Lower lobe of right lung (tissue), 2 donors: ENCODE measurements at places on chromosomes 1 and 21. TPM values are rescaled to one million over a fixed set of nuclear protein-coding genes. Genes with fewer than 3 reads are reported as not detected.

TAL1 gene
- total RNA-seq, result 15.4 TPM

DNA sequence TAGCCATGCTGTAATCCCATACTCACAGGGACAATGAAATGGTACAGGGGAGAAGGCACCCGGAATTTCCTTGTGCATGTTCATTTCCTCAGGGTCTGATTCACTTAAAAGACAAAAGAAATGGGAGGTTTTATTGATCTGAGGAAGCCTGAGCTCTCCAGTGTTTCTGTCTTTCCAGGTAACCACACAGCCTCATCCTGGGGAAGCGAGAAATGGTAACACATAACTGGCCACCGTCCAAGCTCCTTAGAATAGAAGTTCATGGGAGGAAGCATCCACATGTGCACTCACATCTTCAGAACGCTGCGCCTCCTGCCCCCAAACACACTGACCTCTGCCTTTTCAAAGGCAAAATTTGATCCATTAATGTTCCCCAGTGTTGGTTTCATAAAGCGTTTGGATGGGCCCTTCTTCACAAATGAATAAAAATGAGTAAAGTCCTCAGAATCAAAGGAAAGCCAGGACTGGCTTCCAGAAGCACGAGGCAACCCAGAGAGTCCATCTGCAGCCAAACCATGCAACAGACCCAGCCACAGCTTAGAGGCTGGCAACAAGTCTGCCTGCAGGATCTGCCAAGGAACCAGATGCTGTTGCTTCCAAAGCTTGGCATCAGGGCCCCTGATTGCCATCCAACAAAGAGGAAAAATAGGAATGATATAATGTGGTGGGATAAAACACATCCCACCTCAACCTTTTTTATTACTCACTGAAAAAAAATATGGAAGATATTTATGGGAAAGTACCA is 120.3 kb downstream of the ZBTB18 start:
- no peak overlapping the region for H3K4me3 ChIP-seq
- H3K4me1 ChIP-seq, result no peaks in the 10 kb centered on the region
- DNase-seq, result no peak
- no peaks in the 10 kb centered on the region for H3K27me3 ChIP-seq
- H3K27ac ChIP-seq, result no peak overlapping the region

DNA sequence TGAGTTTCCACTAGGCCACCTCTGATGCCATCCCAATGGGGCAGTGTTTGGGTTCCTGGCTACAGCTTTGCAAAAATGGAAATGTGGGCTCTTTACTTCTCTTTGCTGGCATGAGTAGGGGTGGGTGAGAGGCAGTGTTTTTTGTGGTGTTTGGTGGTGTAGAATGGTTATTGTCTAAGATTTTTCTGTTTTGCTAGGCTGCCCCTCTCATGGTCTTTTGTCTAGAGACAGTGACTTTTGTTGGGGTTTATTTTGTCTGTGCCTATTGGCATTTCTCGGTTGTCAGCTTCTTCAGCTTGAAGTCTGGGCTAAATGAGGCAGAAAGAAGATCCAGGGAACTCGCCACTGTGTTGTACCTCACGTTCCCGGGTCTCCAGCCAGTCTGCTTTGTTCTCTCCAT is 112.1 kb downstream of the CENPF start:
- H3K4me1 ChIP-seq, result no peaks in the 10 kb centered on the region
- DNase-seq, result no peak
- H3K4me3 ChIP-seq, result no peak overlapping the region
- H3K36me3 ChIP-seq, result no peaks in the 10 kb centered on the region

- H3K27ac ChIP-seq, result no peak overlapping the region
- no peaks in the 10 kb centered on the region for H3K36me3 ChIP-seq
- H3K4me3 ChIP-seq, result no peak overlapping the region
Measured at GRCh38 chr1:188382851-188383250, 1554.1 kb downstream of the PLA2G4A start.

GRCh38 chr1:217373761-217374701 is 256.9 kb downstream of the GPATCH2 start:
- no peaks in the 10 kb centered on the region for H3K36me3 ChIP-seq
- H3K4me3 ChIP-seq, result no peak overlapping the region
- no peak for DNase-seq
- H3K27me3 ChIP-seq, result no peaks in the 10 kb centered on the region
- H3K4me1 ChIP-seq, result no peaks in the 10 kb centered on the region

DNA sequence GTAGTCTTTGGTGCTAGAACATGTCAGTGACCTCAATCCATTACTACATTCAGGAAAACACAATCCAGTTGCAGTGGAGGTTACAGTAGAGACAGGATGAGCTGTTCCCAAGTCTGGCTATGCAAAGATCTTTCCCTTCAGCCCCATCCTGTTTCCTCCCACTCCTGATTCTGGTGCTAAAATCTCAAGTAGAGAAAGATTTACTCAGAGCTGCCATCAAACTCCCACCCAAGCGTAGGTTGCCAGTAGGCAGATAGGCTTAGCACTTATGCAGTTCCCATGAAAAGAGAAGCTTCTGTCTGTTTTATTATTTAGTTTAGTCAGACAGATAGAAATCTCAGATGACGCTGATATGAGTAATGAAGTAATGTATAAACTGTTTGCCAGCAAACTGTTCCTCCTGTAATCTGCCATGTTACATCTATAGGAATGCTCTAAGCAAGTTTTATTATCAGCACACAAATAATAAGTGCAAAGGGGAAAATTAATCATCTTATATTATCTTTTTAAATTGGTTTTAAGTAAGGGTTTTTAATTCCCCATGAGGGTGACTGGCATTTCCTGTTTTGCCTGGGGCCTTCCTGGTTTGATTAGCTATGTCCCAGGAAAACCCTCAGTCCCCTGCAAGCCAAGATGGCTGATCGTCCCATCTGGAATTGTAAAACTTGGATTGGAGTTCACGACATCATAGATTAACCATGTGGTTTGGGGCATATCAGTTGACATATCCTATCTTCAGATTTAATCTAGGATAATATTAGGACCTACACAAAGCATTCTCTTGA is 188.3 kb upstream of the PALMD start:
- no peaks in the 10 kb centered on the region for H3K4me1 ChIP-seq
- no peak for DNase-seq
- H3K27me3 ChIP-seq, result no peaks in the 10 kb centered on the region
- no peak overlapping the region for H3K4me3 ChIP-seq
- H3K27ac ChIP-seq, result no peak overlapping the region

NMNAT2 gene
- total RNA-seq, result 0.62 TPM

- no peak overlapping the region for H3K4me3 ChIP-seq
- no peak for DNase-seq
- H3K36me3 ChIP-seq, result no peaks in the 10 kb centered on the region
- no peaks in the 10 kb centered on the region for H3K4me1 ChIP-seq
- no peak overlapping the region for H3K27ac ChIP-seq
- no peaks in the 10 kb centered on the region for H3K27me3 ChIP-seq
Measured at GRCh38 chr1:113536182-113536780, 146.0 kb downstream of the MAGI3 start.
